ENCODE measurements at places on chromosomes 6 and 20.

DNA sequence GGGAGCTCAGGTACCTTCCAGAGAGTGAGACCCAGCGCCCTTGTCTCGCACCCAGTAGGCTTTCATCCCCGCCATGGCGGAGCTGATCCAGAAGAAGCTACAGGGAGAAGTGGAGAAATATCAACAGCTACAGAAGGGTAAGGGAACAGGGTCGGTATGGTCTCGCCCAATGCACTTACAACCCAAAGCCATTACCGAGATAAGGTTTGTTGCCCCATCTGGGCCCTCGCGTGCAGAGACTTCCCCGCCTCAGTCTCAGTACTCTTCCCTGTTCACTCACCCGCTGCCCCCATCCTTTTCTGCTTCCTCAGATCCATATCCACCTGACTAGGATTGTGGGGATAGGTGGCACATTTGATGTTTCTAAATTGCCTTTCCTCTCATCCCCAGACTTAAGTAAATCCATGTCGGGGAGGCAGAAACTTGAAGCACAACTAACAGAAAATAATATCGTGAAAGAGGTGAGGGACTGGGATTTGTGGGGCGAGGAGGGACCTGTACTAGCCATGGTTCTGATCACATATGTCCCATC lies 449 bp downstream of the PFDN6 start:
- DNase-seq = no peak

GRCh38 chr6:11760015-11760473 lies 18.6 kb downstream of the ADTRP start:
- DNase-seq = no peak

DNA sequence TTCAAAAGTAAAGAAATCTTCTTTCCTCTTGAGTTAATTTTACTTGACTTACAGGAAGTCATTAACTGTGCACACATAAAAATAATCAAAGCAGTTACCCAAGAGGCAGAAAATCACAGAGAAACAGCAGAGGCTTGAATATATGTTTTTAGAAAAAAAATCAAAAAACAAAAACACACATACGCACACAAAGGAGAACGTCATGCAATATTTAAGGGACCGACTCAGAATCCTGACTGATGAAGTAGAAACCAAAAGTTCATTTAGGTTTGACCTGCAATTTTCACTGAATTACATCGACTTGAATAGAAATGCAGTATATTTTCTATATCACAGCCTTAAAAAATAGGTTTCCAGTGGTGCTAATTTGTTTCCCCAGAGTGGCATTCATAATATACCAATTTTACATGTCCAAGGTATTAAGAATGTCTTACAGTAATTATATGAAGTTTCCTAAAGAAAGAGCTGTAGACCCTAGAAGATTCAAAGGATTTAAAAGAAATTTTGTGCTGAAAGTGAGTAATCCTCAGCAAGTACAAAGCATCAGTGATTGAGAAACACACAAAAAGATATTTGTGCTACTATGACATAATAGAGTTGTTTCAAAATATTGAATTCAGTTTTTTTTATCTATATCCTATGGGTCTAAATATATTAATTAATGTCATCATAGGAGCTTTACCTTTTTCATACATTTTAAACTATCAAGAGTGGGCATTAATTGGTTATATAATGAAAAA lies 358.5 kb upstream of the RUNX2 start:
- DNase-seq = no peak

- no peak for DNase-seq
These were observed 35.4 kb upstream of the PHACTR2 start for GRCh38 chr6:143642403-143642802.

- no peak for DNase-seq
These were observed 122.1 kb upstream of the TRAF3IP2 start for GRCh38 chr6:111727802-111728201.

- DNase-seq = no peak
These were observed 157.6 kb upstream of the OLIG3 start for GRCh38 chr6:137651591-137652335.

GRCh38 chr20:64038565-64039292 lies 2.7 kb downstream of the C20orf204 start:
- peak; percentile 77 for DNase-seq

- DNase-seq = no peak
These were observed 259.6 kb downstream of the FOXC1 start for GRCh38 chr6:1869308-1869707.

- no peak for DNase-seq
These were observed 1.9 kb upstream of the TBX18 start for GRCh38 chr6:84766118-84766798.

- no peak for DNase-seq
These were observed 26.9 kb upstream of the STX11 start for GRCh38 chr6:144123421-144123820.

GRCh38 chr6:41344876-41345275 lies 9.5 kb downstream of the NCR2 start:
- peak; percentile 43 for DNase-seq

DNA sequence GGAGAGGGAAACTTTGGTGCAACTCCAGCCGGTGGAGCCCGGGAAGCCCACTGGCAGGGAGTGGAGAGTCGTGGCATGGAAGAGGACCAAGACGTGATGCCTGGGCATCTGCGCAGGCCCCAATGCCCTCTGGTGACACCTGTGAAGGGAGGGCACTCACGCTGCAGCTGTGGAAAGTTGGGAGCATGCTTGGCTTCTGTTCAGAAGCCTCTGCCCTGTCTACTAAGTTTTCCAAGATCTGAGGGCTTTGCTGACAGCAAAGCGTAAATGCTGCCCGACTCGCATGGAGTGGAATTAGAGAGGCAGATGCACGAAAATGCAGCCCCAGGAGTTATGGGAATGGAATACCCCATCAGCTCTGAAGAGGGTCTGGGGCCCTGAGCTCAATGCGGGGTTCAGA lies 75.7 kb downstream of the SYNDIG1 start:
- no peak for DNase-seq

- no peak for DNase-seq
These were observed 24.4 kb downstream of the QKI start for GRCh38 chr6:163438940-163439335.

DNA sequence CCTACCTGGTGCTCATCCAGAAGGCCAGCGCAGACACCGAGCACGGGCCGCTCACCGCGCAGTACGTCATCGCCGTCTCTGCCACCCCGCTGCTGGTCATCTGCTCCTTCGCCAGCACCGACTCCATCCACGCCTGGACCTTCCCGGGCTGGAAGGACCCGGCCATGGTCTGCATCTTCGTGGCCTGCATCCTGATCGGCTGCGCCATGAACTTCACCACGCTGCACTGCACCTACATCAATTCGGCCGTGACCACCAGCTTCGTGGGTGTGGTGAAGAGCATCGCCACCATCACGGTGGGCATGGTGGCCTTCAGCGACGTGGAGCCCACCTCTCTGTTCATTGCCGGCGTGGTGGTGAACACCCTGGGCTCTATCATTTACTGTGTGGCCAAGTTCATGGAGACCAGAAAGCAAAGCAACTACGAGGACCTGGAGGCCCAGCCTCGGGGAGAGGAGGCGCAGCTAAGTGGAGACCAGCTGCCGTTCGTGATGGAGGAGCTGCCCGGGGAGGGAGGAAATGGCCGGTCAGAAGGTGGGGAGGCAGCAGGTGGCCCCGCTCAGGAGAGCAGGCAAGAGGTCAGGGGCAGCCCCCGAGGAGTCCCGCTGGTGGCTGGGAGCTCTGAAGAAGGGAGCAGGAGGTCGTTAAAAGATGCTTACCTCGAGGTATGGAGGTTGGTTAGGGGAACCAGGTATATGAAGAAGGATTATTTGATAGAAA lies 2.0 kb downstream of the SLC35D3 start:
- no peak for DNase-seq

- DNase-seq = no peak
These were observed 126.0 kb downstream of the RNASET2 start for GRCh38 chr6:166830185-166830890.

DNA sequence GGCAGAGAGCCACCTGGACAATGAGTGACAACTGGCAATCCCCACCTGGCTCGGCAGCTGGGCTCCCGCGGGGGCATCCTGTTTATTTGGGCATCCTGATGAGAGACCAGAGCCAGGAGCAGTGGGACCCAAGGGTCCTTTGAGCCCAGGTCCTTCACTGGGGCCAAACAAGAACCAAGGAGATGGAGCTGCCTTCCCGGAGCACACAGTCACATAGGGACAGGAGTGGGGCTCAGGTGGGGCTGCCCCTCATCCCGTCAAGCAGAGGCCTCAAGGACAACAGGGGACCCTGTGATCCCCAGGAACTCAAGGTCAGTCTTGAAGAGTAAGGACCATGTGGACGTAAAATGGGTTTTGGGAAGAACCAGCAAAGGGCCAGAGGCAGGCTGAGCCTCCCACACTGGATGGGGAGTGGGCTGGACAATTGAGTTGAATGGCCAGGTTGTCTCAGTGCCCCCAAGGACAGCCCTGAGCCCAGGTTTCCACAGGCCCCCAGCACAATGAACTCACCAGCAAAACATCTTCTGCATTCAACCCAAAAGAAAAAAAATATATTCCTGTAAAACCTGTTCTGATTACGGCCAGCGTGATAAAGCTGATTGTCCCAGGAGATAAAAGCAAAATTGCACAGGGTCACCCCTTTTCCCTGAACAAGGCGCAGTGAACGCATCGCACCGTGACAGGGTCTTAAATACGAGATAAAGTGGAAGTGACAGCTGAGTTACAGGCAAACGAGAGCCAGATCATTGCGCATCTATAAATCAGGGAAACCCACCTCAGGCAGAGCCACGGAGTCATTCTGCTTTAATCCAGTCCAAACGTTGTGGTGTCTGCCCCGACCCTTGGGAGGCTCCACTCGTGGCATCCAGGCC lies 86.2 kb downstream of the ANKRD60 start:
- no peak for DNase-seq

- no peak for DNase-seq
These were observed 48.2 kb upstream of the TFAP2A start for GRCh38 chr6:10463040-10463439.

DNA sequence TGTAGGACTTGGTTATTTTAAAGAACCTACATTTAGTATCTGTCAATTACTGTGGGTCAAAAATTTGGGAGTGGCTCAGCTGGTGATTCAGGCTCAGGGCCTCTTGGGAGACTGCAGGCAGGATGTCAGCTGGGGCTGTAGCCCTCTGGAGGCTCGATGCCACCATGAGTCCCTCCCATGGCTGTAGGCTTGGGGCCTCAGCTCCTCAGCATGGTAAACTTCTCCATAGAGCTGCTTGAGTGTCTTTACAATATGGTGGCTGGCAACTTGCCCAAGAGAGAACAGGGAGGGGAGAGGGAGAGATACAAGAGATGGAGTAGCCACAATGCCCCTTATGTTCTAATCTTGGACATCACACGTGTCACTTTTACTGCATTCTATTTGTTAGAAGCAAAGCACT lies 470.4 kb downstream of the CDH26 start:
- DNase-seq = no peak

GRCh38 chr20:52805296-52805571 lies 166.9 kb upstream of the TSHZ2 start:
- no peak for DNase-seq

- no peak for DNase-seq
These were observed 586.1 kb downstream of the FRK start for GRCh38 chr6:115474443-115475041.

DNA sequence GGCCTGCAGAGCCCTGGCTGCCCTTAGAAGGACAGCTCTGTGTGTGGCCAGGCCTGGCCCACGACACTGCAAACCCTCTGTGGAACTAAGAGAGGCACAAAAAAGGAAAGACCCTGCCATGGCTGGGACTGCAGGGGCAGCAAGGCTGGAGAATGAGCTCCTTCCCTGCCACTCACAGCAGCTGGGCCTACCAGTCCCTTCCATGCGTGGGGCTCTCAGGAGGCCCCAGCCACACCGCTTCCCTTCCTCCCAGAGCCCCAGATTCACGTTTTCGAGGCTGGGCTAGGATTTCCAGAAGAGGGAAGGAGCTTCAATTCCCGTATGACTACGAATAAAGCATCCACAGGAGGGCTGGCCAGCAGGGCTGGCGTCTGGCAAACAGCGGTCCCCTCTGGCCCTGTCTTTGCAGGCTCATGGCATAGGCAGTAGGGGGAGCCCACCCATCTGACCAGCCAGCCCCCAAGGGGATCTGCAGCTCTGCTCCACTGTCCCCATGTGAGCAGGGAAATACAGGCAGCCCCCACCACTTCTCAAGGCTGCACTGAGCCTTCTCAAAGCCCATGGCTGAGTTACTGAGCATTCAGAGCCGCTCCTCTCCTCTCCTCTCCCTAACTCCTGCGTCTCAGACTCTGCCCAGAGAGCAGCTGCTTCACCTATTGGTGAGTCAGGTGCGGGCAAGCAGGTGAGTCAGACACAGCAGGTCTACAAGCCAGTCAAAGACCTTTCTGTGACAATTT lies 53.1 kb downstream of the NINL start:
- no peak for DNase-seq

- DNase-seq = peak; percentile 14
These were observed 1.7 kb downstream of the LOC128125822 start for GRCh38 chr6:63573899-63574553.

GRCh38 chr20:56223352-56223751 lies 25.2 kb upstream of the MC3R start:
- no peak for DNase-seq

GRCh38 chr6:107533415-107534059 lies 43.6 kb downstream of the SOBP start:
- DNase-seq = no peak

DNA sequence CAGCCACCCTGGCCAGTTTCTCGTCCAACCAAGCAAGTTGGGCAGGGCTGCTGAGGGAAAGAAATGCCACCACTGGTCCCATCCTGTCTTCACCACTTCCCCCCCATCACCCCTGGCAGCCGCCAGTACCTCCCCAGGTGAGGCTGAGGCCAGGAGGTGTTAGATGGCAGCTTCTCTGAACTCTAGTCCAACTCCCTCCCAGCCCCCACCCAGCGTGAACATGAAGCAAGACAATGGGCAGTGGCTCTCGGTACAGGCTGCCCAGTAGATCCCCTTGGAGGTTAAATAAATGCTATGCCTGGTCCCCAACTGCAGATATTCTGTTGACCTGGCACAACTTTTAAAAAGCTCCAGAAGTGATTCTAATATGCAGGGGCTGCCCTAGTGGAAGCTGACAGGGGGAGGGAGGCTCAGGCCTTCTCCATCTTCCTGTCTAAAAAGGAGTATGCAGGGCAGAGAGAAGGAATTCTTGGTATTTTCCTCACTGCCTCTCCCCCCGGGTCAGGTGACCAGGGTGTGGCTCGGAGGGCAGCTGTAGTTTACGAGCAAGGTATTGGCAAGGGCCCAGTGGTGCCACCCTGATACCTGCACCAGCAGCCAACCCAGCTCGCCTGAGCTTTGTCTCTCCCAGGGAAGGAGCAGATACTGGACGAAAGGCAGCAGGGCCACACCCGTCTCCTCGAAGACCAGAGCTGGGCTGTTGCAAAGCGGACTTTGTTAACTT lies 25.7 kb downstream of the KCNK5 start:
- no peak for DNase-seq

GRCh38 chr20:6735942-6736845 lies 31.3 kb upstream of the BMP2 start:
- no peak for DNase-seq

All from activated T-helper 1 cell treated with anti-CD3 and anti-CD28 coated beads, Interleukin-12 subunit alpha, Interleukin-12 subunit beta, Interleukin-2, Interleukin-4 antibody, amounts not matched to agents 30 ng/mL and 10 ng/mL and 1 ng/mL, durations not matched to agents 14 hours and 24 hours and 36 hours (primary cell).